Suprapubic skin (tissue), 4 donors: ENCODE measurements at places on chromosomes 13 and 19. TPM values are rescaled to one million over a fixed set of nuclear protein-coding genes. Genes with fewer than 3 reads are reported as not detected.
A peak's percentile ranks its signal among the peaks of the same experiment; 100 is the strongest.

Gene ACER1
- total RNA-seq = 63.1 TPM

Gene PLIN5
- total RNA-seq = 4.1 TPM

Gene RUBCNL
- 3.3 TPM for total RNA-seq

Gene SPIB
- total RNA-seq = not detected

Gene MBD3L3
- not detected for total RNA-seq

Gene FFAR3
- not detected for total RNA-seq

Gene MED4
- 46.3 TPM for total RNA-seq

Gene ZNF878
- total RNA-seq = 0.34 TPM

Gene ING1
- total RNA-seq = 25.7 TPM

Gene CCDC70
- not detected for total RNA-seq

Gene OR10H3
- not detected for total RNA-seq

Gene KRTDAP
- total RNA-seq = 11,369 TPM

GRCh38 chr19:16821081-16821480, 8.1 kb upstream of the SIN3B start:
- no peak for DNase-seq

DNA sequence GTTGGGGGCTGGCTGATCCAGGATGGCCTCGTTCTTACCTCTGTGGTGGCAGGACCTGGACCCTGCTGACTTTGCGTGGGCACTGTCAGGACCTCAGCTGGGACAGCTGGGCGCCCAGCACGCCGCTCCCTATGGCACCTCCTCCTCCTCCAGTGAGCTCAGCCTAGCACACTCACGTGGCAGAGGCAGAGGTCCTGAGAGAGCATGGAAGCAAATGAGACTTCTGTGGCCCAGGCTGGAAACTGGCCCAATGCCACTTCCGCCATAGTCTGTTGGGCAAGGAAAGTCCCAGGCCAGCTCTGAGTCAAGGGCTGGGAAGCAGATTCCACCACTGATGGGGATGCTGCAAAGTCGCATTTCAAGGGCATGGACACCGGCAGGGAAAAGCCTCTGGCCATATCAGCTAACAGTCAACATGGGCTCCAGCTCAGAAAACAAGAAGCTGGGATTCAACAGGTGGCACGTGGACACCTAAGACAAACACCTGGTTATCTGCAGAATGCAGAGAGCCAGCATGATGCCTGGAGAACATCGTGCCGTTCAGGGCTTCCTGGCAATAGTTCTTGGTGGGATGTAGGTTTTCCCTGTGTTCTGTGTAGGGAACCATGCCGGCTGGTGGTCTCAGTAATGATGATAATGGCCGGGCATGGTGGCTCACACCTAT, 16.7 kb downstream of the MYBPC2 start:
- no peak for DNase-seq

GRCh38 chr13:109795011-109795410, 8.6 kb upstream of the IRS2 start:
- DNase-seq = no peak

- no peak for DNase-seq
Measured at GRCh38 chr19:10260141-10260584, 8.1 kb downstream of the MRPL4 start.

- DNase-seq = no peak
Measured at GRCh38 chr13:37348916-37349643, 243.6 kb upstream of the CSNK1A1L start.

GRCh38 chr19:45913874-45914830, at the start of gene NANOS2:
Gene NANOS2 (minus strand): TSS chr19:45914778. CDS start chr19:45914693, 85 bp downstream.
- DNase-seq = no peak

DNA sequence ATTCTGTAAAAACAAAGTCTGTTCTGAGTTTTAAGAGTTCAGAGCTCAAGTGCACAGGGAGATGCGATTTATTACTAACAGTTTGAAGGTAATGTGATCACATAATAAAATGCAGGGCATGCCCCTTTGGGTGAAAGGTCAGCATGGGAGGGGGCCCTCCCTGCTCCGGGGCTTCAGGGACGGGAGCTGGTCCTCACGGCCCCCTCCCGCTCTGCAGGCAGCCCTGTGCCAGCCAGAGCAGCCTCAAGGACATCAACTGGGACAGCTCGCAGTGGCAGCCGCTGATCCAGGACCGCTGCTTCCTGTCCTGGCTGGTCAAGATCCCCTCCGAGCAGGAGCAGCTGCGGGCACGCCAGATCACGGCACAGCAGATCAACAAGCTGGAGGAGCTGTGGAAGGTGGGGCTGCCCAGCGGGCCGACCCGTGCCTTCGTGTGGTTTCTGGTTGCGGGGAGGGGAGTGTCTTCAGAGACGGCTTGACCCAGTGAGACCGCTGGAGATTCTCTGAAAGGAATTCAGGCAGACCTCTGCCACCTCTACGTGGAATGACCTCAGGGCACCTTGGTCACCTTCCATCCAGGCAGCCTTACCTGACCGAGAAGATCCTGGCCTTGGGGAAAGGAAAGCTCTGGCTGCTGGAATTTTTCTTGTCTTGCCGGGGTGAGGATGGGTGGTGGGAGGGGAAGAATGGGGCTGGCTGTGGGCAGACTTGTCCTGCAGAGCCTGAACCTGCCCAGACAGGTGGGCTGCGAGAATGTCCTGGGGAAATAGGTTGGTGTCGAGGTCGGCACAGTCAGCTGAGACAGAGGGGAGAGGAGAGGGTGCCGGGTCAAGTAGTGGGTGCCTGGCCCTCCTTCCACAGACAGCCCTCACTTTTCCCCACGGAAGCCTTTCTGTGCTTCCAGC, 19.0 kb downstream of the UPF1 start:
- no peak for DNase-seq

GRCh38 chr13:20400774-20401173, 124.9 kb downstream of the CRYL1 start:
- DNase-seq = no peak

DNA sequence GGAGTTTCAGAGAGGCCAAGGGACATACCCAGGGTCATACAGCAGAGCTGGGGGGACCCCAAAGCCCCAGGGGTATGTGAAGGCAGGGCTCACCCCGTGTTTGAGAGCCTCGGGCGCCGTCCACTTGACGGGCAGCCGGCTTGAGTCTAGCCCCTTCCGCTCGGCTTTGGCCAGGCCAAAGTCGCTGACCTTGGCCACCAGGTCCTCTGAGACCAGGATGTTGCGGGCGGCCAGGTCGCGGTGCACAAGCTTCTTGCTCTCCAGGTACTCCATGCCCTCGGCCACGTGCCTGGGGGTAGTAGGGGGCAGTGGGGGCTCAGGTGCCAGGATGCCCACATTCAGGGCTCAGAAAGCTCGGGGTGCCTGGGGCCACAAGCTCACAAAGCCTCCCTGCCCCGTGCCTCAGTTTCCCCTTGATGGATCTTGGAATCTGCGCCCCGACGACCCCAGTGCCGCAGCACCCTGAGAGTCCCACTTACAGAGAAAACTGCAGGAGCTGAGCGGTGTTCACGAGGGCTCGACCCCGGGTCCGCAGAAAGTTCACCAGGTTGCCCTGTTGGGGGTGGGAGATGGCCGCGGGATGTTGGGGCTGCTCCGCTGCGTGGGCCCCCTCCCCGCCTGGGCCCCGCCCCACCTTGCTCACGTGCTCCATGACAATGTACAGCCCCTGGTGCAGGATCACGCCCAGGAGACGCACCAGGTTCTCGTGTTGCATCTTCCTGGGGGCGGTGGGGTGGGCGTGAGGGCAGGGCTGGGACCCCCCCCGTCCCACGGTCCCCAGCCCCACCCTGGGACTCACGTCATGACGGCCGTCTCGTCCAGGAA, 7.1 kb downstream of the MATK start:
- DNase-seq = no peak

GRCh38 chr13:97339988-97340749, 93.8 kb upstream of the RAP2A start:
- no peak for DNase-seq

- no peak for DNase-seq
Measured at GRCh38 chr13:45872566-45872965, 21.0 kb upstream of the SIAH3 start.

- DNase-seq = no peak
Measured at GRCh38 chr13:45575830-45576180, 39.7 kb downstream of the ERICH6B start.

DNA sequence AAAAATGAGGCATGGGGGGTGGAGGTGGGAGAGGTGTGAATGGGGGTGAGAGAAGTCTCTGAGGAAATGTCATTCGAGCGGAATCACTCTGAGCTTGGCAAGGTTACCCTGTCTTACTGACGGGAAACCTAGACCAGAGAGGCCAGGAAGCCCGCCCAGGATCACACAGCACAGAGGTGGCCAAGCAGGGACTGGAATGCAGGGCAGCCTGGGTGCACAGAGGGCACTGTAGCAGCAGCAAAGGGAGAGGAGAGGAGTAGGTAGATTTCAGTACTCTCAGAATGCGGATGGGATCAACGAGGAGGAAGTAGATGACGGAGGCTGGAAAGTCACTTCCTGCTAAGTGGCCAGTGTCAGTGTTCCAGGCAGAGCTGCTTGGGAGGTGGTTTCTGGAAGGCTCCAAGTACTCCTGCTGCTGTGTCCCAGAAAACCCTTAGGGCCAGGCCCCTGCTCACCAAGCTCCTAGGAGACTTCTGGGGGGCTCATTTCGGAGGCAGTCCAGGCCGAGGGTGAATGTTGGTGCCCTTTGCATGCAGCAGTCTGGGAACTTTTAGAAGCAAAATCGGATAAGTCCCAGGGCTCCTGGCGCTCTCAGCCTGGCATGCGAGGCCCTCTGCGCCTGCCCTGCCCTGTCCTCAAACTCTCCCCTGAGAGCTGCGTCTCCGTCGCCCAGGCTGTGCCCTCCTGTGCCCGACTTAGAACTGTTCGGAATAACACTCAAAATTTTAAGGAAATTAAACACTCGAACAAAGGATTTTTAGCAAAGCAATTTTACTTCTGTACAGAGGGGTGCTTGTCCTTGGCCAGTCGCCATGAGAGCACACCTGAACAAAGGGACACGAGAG, 33.5 kb downstream of the DNM2 start:
- DNase-seq = no peak

- DNase-seq = no peak
Measured at GRCh38 chr19:47341734-47342133, 7.4 kb upstream of the DHX34 start.

DNA sequence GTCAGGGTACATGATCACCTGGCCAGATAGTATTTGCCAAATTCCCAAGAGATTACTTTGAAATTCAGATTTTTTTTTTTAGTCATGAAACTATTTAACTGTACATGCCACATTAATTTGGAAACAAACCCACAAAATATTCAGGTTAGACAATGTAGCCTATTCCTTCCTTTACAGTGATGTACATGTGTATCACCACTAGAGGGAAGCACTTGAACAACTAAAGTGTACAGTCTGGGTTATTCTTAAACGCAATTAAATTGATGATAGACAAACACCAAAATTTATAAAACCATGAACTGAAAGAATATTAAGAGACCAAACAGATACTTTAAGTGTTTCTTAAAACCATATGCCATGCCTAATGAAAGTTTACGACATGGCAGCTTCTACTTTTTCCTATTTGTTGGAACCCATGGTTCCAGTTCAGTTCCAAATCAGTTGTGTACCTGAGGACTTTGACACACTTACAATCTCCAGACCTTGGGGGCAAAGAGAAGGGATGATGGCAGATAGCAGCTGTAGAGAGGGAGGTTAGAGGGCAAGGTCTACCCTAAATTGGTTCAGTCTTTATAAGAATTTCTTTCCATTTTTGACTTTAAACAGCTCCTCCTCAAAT, 52.8 kb downstream of the TNFSF13B start:
- DNase-seq = no peak

GRCh38 chr19:1410789-1411188, 3.4 kb downstream of the DAZAP1 start:
- DNase-seq = no peak

DNA sequence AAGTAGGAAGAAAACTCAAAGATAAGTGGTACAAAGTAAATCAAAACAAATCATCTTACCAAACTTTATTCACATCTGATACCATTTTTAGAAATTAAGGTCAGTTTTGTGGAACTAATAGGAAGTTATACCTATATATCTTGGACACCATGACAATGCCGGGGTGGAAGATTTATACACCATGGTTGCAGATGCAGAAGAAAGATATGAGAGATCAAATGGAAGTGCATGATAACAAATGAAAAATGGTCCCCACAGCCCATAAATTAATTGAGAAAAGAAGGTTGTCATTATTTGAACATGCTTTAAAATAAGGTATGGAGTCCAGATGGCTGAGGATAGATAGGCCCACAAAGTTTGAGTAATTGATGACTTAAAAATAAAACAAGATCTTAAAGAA, 276.8 kb downstream of the TSHZ3 start:
- DNase-seq = no peak

GRCh38 chr13:20311596-20311995, 79.5 kb upstream of the GJB6 start:
- DNase-seq = no peak

DNA sequence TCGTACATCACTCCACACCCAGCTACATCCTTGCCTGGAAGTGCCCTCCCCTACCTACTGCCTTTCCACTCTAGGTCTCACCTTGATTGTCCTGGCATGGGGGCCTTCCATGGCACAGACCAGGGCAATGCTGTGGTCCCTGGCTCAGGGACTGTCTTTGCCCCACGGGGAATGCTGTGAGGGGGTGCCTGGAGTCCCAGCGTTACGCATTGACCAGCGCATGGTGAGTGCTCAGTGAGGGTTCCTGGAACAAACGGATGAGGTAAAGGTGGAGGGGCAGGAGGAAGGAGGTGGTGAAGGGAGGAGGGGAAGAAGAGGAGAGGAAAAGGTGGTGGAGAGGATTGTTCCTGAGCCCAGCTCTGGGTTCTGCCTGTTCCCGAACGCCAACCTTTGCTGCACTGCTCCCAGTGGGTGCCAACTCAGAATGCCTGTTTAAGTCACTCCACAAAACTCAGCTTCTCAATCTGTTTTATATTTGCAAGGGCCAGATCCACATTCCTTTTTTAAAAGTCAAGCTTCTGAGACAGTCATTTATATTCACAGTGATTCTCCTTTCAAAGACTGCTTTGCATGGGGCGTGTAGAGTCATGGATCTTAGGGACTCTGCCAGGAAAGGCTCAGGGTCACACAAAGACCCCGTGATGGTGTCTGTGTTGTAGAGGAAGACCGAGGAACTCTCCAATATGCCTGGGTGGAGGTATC, 40.8 kb downstream of the CHST8 start:
- DNase-seq = no peak

GRCh38 chr19:38556521-38557174, 61.1 kb downstream of the MAP4K1 start:
- no peak for DNase-seq

DNA sequence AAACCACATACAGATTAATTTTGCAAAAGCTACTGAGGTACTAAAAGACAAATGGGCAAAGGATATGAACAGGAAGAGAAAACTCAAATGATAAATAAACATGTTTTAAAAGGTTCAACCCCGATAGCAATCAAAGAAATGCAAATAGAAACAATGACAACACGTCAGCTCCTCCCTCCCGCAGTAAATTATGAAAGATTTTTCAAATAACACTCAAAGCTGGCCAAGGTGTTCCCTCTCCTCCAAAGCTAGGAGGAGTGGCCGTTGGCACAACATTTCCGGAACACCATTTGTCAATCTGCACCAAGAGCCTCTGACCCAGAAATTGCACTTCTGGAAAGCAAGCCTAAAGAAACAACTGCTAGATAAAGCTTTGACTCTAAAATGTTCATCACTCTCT, 28.3 kb downstream of the INSR start:
- no peak for DNase-seq

- DNase-seq = peak; percentile 74
Measured at GRCh38 chr13:51614350-51614786, 30.1 kb downstream of the WDFY2 start.

GRCh38 chr13:76884186-76884906, 1.9 kb downstream of the KCTD12 start:
- no peak for DNase-seq

- no peak for DNase-seq
Measured at GRCh38 chr13:75359266-75359665, 122.7 kb downstream of the TBC1D4 start.
